Stimulated activated CD8-positive, alpha-beta memory T cell treated with anti-CD3 and anti-CD28 coated beads, Interleukin-7, amount 100 ng/mL, for 1 hour (primary cell): ENCODE measurements at places on chromosomes 4 and X.

GRCh38 chr4:189436207-189436606, 504.5 kb upstream of the FRG1 start:
- DNase-seq: no peak

DNA sequence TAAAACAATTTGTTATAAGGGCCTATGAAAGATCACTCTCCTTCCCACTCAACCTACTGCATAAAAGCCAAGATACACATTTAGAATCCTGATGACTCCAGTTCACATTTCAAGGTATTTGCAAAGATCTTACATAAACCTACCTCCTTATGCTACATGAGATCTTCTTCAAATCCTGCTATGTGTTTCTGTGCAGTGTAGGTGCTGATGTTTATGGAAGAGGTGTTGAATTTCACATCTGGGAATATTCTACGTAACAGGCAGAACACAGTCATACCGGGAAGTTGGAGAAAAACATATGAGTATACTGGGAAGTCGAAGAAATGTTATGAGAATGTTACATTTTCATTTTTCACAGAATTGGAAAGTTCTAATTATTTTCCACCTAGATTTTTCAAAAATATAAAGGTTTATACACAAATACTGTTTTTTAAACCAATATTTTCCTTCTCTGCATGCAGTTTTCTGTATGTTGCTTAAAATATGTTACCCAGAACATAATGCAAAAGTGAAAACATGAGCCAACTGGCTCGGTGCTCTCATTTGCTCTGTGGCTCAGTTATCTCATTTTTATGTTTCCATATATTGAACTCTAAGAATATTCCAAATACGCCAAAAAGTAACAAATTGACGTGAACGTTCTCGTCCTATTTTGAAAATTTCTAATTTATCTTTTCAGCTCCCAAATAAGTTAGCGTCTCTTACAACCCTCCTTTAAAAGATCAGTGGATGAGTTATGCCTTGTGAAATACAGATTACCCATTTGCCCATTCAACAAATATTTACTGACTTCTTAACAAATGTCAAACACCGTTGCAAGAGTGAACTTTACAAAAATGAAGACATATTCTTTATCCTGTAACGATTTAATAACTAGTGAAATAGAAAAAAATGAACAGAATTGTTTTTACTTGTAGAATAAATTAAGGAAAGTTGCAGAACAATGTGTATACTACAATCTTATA, 899.3 kb downstream of the STIM2 start:
- DNase-seq: no peak

GRCh38 chrX:40440866-40441265, 139.9 kb upstream of the ATP6AP2 start:
- no peak for DNase-seq

DNA sequence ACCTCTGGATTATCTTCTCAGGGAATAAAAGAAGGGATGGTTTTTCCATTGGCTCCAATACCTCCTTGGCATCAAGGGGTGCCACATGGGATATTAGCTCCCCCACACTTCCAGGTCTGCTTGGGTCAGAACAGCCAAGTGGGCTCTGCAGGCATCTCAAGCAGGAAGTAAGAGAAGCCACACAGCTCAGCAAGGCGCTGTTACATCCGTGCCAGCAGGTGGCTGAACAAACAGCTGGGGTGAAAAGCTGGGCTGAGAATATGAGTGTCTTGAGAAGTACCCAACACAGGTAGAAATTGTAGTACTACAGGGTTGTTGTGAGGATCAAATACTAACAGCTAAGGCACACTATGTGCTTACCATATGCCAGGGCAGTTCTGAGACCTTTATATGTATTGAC, 76.7 kb upstream of the TMEM150C start:
- no peak for DNase-seq

- DNase-seq: no peak
Measured at GRCh38 chr4:133152330-133152821, 3.3 kb downstream of the PCDH10 start.
